ENCODE measurements at places on chromosomes 13 and 19. TPM values are rescaled to one million over a fixed set of nuclear protein-coding genes. Genes with fewer than 3 reads are reported as not detected.

Gene MPHOSPH8
- total RNA-seq = 13.9 TPM

Gene LRRC63
- total RNA-seq = not detected

- no peak for DNase-seq
These were observed 20.9 kb upstream of the GAS6 start for GRCh38 chr13:113884821-113885220.

DNA sequence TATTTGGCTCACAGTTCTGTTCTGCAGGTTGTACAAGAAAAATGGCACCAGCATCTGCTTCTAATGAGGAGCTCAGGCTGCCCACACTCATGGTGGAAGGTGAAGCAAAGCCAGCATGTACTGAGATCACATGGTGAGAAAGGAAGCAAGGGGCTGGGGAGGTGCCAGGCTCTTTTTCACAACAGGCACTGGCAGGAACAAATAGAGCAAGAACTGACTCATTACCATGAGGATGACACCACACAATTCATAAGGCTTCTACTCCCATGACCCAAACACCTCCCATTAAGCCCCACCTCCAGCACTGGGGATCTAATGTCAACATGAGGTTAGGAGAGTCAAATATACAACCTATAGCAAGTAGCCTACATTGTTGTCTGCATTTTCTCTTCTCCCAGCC lies 522.6 kb downstream of the RFC3 start:
- no peak for DNase-seq

GRCh38 chr13:109400624-109401257 lies 385.6 kb downstream of the IRS2 start:
- DNase-seq = peak; percentile 73

- DNase-seq = no peak
These were observed 14.5 kb upstream of the DOCK9 start for GRCh38 chr13:98992355-98992754.

GRCh38 chr13:22200440-22200839 lies 529.6 kb downstream of the FGF9 start:
- DNase-seq = no peak

DNA sequence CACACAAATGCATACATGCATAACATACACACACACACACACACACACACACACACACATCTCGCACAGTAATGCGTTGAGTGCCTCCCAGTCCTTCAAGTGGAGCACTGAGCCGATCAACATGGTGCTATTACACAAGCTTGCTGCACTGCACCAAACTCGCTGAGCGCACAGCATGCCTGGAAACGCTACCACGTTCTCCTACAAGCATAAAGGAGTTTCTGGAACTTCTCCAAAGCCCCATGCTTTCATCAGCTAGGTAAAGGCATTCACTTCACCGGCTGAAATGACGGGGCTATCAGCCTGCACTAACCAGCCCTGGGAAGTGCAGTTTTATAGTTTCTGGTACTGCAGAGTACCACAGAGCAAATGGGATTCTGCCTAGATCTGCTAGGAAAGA lies 92.7 kb downstream of the FGF14 start:
- no peak for DNase-seq

GRCh38 chr19:30387311-30388115 lies 15.3 kb downstream of the ZNF536 start:
- no peak for DNase-seq

All from right lobe of liver (tissue), 6 donors.